ENCODE measurements at places on chromosomes 4 and X.

- no peak for DNase-seq
These were observed 541.4 kb upstream of the BOD1L1 start for GRCh38 chr4:14168919-14169318.

DNA sequence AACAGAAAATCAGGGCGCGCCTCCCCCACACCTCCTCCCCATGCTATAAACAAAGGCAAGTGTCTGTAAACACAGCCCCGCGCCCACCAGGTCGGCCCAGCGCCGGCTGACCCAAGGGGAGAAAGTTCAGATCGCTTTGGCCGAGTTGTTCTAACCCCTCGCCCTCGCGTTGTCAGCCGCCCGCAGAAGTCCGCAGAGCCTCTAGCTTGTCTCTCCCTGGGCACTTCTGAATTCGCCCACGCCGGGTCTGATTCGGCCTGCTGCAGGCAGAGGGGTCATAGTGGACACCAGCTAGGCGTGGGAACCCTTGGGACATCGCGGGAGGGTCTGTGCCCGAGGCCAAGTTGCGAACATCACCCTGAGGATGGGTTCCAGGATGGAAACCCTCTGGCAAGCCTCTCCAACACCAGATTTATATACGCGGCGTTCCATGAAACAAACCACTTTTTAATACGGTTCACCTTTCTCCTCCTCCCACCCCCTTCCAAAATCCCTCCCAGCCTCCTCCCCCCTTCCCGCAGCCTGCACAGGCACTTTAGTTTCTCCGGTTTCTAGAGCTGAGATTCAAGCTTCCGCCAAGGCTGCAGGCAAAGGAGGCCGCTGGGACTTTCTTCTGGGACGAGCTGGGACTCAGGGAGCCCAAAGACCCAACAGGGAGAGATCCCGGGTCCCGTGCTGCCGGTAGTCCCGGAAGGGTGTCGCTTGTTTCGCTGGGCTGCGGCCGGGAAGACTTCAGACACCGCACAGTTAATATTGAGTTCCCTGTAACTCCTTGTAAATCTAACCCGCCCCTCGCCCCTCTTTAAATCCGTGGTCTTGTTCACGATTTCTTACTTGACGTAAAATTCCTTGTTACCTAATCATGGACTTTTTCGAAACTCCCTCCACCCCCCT is 4.7 kb downstream of the HAND2 start:
- DNase-seq = no peak

DNA sequence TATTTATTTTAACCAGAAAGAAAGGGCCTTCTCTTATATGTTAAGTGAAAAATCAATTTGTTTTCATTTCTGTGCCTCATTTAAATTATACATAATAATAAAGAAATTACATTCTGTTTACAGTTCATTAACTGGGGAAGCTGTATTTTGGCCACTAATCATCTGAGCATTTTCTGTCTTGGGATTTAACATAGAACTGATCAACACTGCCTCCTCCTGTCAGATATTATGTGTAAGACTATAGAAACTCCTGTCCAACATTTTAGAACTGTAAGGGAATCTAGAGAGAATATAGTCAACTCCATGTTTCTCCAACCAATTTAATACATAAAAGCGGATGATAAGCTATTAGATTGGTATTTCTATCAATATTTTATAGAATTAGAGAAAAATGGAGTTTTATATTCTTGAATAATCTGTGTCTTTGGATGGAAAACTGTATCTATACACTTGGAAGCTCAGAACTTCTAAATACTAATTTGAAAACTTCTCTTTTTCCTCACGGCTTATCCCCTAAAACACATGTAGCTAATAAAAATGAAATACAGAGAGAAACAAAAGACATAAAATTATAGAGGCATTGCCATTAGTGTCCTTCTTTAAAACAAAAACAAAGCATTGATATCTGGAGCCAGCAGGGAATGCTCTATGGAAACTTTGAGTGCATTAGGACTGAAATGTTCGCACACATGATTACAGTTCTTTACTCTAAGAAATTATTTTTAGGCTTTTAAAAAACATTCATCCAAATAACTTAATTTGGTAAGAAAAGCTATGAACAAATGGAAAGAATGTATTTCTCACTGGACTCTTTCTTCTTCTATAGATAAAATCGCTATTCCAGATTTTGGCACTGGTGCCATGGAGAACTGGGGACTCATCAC is 33.1 kb downstream of the ENPEP start:
- no peak for DNase-seq

DNA sequence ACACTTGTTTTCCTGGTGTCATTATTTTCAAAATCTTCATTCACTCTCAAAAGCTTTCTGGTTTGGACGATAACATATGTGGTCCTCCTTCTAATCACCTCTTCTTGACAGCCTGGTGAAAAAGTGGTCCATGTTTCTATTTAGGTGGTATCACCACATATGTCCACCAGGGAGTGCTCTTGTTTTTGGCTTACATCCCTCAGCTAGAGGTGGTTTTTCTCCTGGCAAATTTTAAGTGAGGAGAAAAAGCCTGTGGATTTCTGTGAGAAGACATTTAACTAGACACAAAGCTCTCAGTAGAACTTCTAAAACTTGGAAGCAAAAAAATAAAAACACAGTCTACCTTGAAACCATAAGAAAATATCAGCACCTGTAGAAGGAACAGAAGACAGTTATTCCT is 58.0 kb upstream of the FRMPD4 start:
- DNase-seq = peak; percentile 37

DNA sequence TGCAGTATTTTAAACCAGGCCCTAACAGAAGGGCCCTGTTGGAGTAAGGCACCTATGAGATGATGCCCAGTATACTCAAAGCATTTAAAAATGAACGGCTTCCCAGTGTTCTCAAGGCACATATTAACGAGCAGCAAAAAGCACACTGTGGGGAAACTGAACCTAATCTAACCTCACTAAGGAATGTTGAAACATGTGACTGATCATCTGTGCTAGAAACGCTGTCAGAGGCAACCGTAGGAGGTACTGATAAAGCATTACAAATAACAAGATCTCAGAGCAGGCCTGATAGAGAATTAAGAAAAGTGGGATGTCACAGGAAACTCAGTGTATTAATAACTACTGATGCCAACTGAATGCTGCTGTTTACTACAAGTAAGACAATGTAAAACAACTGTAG is 24.0 kb downstream of the ASB9 start:
- no peak for DNase-seq

DNA sequence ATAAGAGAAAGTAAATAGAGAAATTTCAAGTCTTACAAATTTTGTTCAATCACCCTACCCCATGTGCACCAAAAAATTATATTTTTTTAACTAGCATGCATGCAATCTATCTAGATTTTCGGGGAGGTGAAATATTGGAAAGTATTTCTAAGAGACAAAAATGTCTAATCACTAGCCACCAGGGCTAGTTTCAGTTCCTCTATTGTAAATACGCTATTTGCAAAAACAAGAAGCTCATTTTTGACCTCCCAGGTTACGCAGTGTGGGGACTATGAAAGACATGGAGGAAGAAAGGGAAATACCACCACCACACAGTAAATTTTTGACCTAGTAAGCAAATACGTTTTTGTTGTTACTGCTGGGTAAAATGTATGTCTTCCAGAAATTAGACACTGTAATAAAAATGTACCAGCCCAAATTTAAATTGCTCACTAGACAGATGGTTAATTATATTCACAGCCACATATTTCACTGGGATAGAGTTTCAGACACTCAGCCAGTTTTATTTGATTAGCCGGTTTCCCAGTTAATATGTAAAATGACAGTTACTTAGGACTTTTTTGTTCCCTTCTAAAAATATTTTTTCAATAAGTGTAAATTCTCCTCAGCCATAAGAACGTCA is 2.2 kb downstream of the NEXMIF start:
- no peak for DNase-seq

DNA sequence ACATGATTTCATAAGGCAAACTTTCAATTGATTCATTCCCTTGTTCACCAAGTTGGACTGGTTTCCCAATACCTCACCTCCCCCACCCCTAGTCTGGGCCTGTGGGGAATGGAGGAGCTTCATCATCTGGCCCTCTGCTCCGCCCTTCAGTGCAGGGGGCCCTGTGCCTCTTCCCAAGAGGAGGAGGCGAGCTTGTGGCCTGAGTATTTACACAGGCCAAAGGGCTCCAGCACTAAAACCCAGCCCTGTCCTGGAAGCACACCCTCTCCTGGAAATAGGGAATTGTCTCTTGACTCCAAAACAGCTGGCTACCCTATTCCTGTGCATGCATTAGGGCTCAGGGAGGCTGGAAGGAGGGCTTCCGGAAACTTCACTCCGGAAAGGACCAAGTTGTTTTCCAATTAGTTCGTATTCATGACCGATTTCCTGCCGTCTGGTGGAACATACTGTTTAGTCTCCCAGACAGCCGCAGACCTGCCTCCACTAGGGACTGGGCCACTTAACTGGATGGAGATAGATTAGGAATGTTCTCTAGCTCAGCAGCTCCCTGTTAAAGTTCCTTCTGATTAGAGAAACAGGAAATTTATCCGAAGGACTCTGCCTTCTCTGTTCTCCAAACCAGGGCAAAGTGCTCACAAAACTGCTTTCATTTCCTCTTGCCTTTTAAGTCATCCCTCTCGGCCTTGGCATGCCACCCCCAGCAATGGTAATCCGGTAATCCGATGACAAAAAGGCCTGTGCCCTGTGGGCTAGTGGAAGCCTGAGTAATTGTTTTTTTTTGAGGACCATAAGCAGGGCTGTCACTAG is 5.8 kb downstream of the SRPX2 start:
- DNase-seq = peak; percentile 27

DNA sequence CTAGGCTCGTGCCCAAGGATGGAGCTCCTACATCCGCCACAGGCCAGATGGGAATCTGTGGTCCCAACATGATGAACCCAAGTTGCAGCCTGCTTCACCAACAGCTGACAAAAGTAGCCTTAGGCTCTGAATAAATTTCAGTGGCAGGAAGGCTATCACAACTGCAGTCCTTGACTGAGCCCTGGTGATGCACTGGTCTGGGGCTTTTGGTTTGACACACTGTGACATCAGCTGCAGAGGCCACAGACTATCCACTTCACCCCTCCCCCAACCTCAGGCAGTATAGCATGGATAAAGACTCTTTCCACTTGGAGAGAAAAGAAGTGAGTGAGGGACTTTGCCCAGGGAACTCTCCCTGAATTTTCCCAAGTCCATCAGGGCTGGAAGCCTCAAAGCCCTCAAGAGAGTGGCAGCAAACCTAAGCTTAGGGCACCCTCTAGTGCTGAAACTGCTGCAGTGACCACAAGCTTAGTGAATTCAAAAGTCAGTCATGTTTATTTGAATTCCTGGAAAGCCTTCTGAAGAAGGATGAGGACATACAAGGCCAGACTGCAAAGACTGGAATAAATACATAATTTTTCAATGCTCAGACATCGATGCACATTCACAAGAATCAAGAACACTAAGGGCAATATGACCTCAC is 135.0 kb upstream of the TENT5D start:
- peak; percentile 20 for DNase-seq

GRCh38 chrX:113274791-113275190 is 434.2 kb upstream of the AMOT start:
- DNase-seq = no peak

- DNase-seq = no peak
These were observed 41.3 kb upstream of the TENM3 start for GRCh38 chr4:182201871-182202270.

DNA sequence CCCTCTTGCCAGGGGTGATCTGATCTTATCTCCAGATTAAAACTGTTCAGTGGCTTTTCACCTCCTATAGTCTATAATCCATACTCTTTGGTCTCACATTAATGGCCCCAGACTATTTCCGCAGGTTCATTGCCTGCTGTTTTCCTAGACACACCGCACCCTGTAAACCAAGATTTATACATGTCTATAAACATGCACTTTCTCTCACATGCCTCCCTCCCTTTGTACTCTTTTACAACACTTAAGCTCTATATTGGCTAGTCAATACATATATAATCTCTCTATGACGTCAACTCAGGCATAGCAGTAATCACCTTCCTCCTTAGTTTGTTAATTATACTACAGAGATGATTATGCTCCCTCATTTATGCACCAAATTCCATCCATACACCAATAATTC is 170.9 kb upstream of the NAP1L5 start:
- DNase-seq = no peak

GRCh38 chr4:138838251-138838650 is 177.3 kb upstream of the NOCT start:
- DNase-seq = no peak

DNA sequence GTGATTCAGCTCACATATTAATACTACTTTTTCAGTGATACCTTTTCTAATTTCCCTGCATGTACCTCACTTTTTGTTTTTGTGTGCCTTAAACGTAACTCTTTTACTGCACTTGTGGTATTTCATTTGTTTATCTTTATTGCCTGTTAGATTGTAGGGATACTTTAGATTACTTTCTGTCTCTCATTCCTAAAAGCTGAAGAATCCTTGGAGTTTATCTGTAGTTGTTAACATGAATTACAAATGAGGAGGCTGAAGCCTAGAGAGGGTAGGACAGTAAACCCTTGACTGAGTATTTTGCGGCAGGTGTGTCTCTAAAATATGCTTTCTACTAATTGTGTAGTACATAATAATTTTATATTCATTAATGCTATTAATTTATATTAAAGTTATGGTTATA is 34.9 kb downstream of the BMP2K start:
- no peak for DNase-seq

- DNase-seq = no peak
These were observed 332.9 kb upstream of the CPEB2 start for GRCh38 chr4:14669371-14669770.

- no peak for DNase-seq
These were observed 231.7 kb downstream of the CRLF2 start for GRCh38 chrX:980587-981235.

GRCh38 chrX:107561468-107562215 is 66.7 kb upstream of the PRPS1 start:
- DNase-seq = no peak

DNA sequence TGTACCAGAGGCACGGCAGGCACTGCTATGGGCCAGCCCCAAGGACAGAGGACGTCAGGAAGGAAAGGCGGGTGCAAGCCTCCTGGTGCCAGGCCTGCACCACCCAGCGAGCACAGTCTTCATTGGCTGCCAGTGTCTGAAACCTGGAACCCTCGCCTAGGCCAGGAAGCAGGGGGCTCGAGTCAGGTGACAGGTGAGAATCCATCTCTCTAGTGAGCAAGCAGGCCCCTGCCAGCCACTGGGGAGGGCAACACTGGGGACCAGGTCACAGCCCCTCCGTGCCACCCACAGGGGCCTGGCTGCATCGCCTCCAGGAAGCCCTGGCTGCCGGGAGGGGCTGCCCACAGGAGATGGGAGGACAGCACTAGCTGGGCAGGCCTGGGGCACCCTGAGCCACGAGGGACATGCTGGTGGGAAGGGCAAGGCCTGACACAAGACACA is 6.9 kb upstream of the HAUS3 start:
- DNase-seq = peak; percentile 19

DNA sequence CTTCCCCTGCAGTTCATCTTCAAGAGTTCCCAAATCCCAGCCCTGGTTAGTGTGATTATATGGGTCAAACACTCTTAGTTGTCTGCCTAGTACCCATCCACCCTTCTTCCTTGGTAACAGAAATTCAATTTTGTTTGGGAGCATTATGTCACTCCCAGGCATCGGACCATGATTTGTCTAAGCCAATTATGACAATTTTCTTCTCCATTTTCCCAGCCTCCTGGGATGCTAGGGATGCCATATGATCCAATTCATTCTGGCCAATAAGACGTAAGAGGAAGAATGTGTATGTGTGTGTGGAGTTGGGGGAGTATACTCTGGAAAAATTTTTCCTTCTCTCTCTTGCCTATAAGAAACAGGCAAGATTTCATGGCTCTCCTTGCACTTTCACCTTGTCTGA is 465.9 kb downstream of the MID1IP1 start:
- no peak for DNase-seq
